ENCODE measurements at places on chromosomes 7 and 10. TPM values are rescaled to one million over a fixed set of nuclear protein-coding genes. Genes with fewer than 3 reads are reported as not detected.

Gene GNAT3
- total RNA-seq = not detected

Gene NPC1L1
- 20.6 TPM for total RNA-seq

Gene ADD3
- 216 TPM for total RNA-seq

Gene PCGF5
- 38.7 TPM for total RNA-seq

Gene FAM221A
- total RNA-seq = 17.5 TPM

Gene C7orf57
- total RNA-seq = 0.43 TPM

Gene GCK
- 2.5 TPM for total RNA-seq

Gene ANKRD2
- not detected for total RNA-seq

Gene CC2D2B
- total RNA-seq = 0.13 TPM

Gene PBLD
- 42.2 TPM for total RNA-seq

Gene LRRTM3
- 0.77 TPM for total RNA-seq

Gene CDC14C
- 0.23 TPM for total RNA-seq

Gene ASL
- total RNA-seq = 98.5 TPM

Gene AS3MT
- 9.1 TPM for total RNA-seq

Gene THSD7A
- 6.9 TPM for total RNA-seq

Gene PRF1
- total RNA-seq = not detected

Gene NEUROG3
- total RNA-seq = not detected

Gene C10orf143
- 0.50 TPM for total RNA-seq

Gene EXOC4
- total RNA-seq = 66.8 TPM

Gene SRGN
- total RNA-seq = 0.68 TPM

Gene HOXA2
- total RNA-seq = 0.36 TPM

Gene LBX1
- total RNA-seq = not detected

Gene VWDE
- total RNA-seq = 2.1 TPM

Gene ERVW-1
- not detected for total RNA-seq

Gene HOXA6
- total RNA-seq = not detected

Gene UPK3BL2
- total RNA-seq = 0.48 TPM

Gene OPALIN
- total RNA-seq = not detected
